ENCODE measurements at places on chromosomes 4 and X.

DNA sequence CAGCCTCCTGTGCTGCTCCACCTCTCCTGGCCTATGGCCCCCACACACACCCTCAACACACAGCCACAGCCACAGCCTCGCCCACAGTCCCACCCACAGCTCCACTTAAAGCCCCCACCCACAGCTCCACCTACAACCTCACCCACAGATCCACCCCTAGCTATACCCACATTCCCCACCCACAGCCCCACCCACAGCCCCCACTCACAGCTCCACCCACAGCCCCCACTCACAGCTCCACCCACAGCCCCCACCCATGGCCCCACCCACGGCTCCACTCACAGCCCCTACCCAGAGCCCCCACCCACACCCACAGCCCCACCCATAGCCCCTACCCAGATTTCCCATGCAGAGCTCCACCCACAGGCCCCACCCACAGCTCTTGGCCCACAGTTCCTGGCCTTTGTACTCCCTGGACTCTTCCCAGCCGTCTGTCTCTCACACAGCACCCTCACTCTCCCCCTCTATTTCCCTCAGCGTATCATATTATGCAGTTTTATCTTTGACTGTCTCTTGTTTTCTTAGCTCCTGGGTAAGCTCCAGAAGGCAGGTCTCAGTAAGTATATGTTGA is 322.5 kb downstream of the EVC2 start:
- DNase-seq, result no peak

- DNase-seq, result no peak
Observed at GRCh38 chr4:124433044-124433443, 279.5 kb downstream of the ANKRD50 start.

GRCh38 chr4:67546004-67546356 is 677 bp upstream of the CENPC start:
- DNase-seq, result no peak

DNA sequence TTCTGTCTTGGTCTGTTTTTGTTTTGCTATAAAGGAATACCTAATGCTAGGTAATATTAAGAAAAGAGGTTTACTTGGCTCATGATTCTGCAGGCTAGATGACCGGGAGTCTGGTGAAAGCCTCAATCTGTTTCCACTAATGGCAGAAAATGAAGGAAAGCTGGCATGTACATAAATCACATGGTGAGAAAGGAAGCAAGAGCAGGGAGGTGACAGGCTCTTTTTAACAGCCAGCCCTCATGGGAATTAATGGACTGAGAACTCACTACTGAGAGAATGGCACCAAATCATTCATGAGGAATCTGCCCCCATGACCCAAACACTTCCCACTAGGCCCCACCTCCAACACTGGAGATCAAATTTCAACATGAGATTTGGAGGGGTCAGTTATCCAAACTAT is 27.6 kb downstream of the SATL1 start:
- DNase-seq, result no peak

DNA sequence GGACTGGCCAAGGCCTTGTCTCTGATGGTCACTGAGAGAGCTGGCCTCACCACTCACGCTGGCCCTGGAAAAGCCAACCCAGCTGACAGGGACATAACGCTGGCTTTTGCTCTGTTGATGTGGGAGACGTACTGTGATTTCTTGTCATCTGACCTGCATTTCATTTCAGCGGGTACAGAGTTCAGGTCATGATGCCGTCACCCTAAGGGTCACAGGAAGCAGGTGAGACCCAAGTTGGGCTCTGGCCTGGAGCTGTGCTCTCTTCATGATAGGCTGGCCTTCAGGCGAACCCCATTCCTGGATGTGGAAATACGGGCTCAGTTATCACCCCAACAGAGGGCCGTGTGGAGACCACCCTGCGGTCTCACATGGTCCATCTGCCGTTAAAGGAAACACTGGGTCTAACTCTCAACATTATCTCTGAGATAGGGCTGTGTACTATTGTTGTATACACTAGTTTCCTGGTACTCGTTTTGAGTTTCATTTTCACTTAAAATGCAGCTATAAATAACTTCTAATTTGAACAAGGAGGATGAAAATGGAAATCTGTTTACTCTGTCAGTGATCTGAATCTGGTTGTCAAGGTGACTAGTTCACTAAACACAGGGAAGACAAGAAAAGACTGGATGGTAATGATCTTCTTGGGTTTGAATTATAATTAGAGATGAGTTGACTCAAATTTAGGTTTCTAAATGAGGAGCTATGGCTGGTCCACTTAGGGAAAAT is 89.1 kb downstream of the TBC1D9 start:
- DNase-seq, result no peak

DNA sequence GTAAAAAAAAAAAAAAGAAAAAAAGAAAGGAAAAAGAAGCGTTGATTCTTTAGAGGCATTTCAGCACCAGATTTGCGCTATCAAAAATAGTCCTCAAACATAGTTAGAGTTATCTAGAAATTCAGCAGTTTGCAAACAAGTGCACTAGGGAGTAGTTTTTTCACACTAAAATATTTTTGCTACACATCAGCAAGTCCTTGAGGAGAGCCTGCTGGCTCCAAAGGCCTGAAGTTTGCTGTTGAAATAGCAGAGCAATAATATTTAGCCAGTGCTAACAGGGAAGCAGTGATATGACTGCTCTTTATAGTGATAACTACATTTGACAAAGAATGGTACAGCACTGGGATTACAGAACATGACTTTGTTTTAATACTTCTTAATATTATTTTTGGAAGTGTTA is 472.2 kb downstream of the PCDH7 start:
- no peak for DNase-seq

- DNase-seq, result no peak
Observed at GRCh38 chr4:92988301-92988700, 684.5 kb downstream of the GRID2 start.

- DNase-seq, result no peak
Observed at GRCh38 chr4:183909801-183910200, 4.7 kb downstream of the STOX2 start.

- no peak for DNase-seq
Observed at GRCh38 chr4:46505131-46505530, 115.2 kb upstream of the GABRA2 start.

DNA sequence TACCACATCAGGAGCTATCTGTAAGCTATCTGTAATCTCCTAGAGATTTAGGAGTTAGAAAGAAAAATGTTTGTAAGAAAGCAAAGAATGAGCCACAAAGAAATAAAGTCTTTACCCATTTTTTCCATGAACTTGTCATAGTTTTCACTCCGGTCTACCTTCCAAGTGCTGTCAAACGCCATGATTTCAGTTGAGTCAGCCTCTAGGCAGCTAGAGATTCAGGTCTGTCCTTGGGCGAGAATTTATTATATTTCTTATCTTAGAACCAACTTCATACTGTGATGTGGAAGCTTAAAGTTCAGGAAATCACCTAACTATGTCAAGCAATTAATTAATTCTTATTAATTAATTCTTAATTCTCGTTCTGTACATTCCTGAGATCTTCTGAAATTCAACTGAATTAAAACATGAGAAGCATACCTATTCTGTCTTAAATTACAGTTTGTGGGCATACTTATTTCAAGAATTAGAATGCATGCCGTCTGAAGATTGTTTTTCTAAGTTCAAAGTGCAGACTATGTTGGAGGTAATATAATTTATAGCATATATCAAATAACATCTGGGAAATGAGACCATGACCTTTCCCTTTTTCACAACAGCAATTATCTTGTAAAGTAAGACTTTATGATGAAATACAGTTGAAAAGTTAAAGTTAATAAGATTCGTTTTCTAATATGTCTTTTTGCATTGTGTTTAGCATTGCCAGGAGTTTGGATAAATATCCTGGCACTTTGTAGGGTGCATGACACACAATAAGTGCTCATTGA is at the start of gene FABP2:
TSS of gene FABP2 (minus strand) at position 218 of the 767 bp plus-strand sequence. CDS start at position 182, 36 bp downstream.
- DNase-seq, result no peak

DNA sequence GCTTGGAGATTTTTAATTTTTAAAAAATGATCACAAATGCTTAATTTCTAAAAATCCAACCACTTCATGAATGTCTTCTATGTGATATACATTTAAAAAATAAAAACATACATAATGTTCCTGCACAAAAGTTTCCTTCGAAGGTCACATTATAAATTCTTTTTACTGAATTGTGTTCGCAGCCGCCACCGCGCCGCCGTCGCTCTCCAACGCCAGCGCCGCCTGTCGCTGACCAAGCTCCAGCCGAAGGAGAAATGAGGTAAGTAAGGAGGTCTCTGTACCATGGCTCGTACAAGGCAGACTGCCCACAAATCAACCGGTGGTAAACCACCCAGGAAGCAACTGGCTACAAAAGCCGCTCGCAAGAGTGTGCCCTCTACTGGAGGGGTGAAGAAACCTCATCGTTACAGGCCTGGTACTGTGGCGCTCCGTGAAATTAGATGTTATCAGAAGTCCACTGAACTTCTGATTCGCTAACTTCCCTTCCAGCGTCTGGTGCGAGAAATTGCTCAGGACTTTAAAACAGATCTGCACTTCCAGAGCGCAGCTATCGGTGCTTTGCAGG is 48.8 kb upstream of the NEUROG2 start:
- DNase-seq, result no peak

DNA sequence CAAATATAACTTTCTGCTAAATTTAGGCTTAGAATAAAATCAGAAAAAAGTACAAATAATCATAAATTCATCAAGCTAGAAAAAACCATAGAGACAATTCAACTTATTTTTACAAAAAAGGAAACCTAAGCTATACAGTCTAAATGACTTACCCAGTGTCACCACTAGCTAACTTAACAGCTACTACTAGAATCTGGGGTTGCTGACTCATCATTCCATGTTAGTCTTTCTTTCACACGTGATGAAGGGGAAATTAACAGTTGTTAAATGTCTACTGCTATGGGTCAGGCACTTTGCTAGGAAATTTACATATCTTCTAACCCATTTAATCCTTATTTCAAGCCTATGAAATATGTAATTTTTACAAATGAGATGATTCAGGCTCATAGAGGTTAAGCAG is 349.3 kb upstream of the GALNT7 start:
- no peak for DNase-seq

DNA sequence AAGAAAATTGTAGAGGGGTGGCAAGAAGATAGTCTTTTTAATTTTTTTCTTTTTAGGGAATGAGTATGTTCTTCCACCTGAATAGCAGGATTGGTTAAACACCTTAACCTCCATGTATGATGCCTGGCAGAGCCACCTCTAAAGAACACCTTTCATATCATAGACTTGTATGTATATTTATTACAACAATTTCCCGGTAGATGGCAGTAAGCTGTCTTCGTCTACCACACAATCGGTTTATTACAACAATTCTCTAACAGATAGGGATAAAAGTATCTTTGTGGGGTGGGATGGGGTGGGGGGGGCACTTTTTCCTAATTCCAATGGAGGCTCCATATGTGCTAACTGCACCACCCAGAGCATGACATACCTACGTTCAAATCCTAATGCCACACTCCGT is 255.5 kb downstream of the LDB2 start:
- no peak for DNase-seq

- no peak for DNase-seq
Observed at GRCh38 chr4:113289766-113290165, 240.3 kb downstream of the ANK2 start.

DNA sequence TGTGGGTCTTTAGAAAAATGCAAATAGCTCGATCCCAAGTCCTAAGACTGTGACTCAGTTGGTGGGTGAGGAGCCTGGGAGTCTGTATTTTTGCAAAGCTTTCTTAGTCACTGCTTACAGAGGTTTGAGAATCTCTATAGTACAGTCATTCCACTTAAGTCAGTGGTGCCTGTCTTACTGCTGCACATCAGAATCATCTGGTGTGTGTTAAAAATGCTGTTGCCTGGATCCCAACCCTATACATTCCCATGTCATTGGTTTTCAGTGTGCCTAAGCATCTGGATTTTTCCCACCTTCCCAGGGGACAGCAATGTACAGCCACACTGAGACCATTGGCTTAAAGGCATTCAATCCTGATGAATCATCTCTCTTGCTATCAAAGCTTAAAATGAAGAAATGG is 21.0 kb upstream of the GEMIN8 start:
- DNase-seq, result no peak

DNA sequence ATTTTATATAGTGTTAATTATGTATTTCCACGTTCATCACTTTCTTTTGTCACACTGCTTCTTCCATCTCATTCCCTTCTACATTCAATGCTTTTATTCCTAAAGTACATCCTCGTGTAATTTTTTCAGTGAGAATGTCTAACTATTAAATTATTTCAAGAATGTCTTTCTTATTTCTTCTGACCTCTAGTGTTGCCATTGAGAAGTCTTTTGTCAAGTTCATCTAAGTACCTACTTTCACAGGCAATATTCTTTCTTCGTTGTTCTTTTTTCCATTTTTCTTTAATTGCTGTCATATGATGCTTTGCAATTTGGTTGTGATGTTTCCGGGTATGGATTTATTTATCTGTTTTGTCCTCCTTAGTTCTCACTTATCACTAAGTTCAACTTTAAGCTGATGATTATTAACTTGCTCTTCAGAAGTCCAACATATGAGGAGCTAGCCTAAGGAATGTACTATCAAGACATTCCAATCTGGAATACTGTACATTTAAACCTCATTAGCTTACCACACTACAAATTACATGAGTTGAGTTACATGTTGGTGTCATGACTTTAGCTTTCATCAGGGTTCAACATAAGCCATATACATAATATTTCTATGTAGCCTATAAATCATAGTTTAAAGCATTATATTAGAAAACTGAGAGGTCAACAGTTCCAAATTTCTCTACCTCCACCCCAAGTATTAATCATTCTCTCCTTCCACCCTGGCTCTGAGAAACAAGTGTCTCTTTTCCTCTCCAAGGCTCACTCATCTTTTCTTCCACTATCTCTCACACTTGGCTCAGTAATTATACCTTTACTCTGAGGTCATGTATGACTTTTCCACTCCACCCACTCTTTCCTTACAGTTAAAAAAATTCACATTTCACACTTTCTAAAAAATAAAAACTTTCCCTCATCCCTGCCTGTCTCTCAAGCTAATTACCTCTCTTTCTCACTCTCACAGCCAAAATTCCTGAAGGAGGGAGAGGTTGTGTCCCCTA is 81.5 kb downstream of the COX18 start:
- no peak for DNase-seq

DNA sequence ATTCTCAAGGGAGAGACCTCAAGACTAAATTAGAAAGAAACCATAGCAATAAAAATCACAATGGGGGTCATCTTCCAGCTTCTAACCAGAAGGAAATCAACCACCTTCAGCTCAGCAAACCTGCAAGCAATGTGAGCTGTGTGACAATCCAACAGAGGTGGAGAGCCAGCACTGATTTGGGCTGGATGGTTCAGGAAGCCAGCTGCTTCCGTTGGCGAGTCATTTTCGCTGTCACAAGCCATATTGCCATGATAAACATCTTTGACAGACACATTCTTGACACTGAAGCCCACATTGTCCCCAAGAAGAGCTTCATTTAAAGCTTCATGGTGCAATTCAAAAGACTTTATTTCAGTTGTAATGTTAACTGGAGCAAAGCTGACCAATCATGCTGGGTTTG is 22.7 kb downstream of the F8A1 start:
- no peak for DNase-seq

- no peak for DNase-seq
Observed at GRCh38 chr4:188254211-188254610, 115.0 kb downstream of the TRIML1 start.

- DNase-seq, result no peak
Observed at GRCh38 chrX:108235986-108236385, 144.4 kb downstream of the ATG4A start.

GRCh38 chr4:91128519-91128918 is 1001.3 kb downstream of the CCSER1 start:
- no peak for DNase-seq

Measured in GM18507 (cell line).